ENCODE measurements at places on chromosomes 16 and 17. TPM values are rescaled to one million over a fixed set of nuclear protein-coding genes. Genes with fewer than 3 reads are reported as not detected.

- DNase-seq: no peak
These were observed 53.1 kb upstream of the BCO1 start for GRCh38 chr16:81185416-81185815.

GRCh38 chr16:57045694-57046381 lies 46.5 kb upstream of the CPNE2 start:
- DNase-seq: no peak

- no peak for DNase-seq
These were observed 550 bp downstream of the EIF4A3 start for GRCh38 chr17:80146121-80147034.

DNA sequence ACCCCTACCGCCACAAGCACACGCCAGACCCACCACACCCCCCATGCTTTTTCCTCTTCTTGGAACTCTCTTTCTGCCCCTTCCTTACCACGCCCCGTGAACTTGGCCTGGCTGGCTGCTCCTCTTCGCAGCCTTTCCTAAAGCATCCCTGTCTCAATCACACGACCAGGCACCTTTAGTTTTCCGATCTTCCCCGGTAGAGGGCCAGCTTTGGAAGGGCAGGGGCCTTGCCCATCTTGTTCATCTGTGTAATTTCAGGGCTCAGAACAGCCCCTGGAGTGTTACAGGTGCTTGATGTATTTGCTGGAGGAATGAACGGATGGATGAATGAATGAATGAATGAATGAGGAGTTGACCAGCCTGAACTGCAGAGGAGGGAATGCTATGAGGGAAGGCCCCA lies 3.7 kb downstream of the SPPL2C start:
- DNase-seq: no peak

- no peak for DNase-seq
These were observed 236.5 kb downstream of the C16orf95 start for GRCh38 chr16:87080571-87081167.

Gene ANKRD40CL
- not detected for total RNA-seq

Gene AXIN2
- 1.4 TPM for total RNA-seq

DNA sequence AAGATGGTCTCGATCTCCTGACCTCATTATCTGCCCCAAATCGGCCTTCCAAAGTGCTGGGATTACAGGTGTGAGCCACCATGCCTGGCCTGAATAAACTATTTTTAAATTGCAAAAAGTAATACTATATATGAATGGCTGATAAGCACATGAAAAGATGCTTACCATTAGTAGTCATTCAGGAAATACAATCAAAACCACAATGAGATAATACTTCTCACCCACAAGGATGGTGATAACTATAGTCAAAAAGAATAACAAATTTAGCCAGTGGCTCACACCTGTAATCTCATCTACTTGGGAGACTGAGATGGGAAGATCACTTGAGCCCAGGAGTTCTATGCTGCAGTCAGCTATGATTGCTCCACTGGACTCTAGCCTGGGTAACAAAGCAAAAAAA lies 2.4 kb upstream of the TACO1 start:
- DNase-seq: no peak

- no peak for DNase-seq
These were observed 10.5 kb downstream of the ELOB start for GRCh38 chr16:2766430-2767139.

Gene CCL3
- total RNA-seq: 1.3 TPM

Gene KRT39
- total RNA-seq: not detected

- no peak for DNase-seq
These were observed 13.8 kb downstream of the USP22 start for GRCh38 chr17:21029036-21029435.

Gene SEPTIN1
- total RNA-seq: not detected

Gene ALOX12B
- total RNA-seq: 0.35 TPM

DNA sequence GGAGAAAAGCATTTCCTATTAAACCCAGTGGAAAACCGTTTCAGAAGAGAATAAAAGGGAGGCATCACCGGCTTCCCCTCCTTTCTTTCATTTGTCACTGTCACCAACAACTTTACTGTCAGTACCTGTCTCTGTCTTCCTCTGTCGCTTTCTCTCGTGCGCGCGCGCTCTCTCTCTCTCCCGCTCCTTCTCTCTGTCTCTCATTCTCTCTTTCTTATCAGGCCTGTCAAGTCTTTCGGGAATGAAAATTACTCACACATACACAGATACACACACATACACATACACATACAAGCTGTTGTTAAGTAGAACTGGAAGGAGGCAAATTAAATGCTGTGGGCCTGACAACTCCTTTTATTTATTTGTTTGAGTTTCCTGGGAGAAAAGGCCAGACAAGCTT lies 17.6 kb downstream of the MYOCD start:
- no peak for DNase-seq

DNA sequence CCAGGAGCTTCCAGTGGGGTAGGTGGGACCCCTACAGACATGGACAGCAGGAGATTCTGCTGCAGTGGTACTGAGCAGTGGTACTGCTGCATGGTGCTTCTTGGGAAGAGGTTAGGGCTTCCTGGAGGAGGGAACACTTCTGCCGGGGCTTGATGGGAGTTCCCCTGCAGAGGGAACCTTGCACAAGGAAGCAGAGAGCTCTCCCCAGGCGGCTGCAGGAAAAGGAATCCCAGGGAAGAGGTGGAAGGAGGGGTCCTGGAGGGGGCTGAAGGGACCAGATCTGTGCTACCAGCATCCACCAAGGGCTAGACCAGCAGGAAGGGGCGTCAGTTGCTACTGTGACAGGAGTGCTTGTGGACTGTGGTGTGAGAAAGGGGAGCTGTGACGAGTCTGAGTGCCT lies 10.6 kb downstream of the RIPOR1 start:
- no peak for DNase-seq

Gene KRTAP16-1
- not detected for total RNA-seq

Gene KRTAP4-1
- not detected for total RNA-seq

- no peak for DNase-seq
These were observed 22.5 kb downstream of the RAB11FIP4 start for GRCh38 chr17:31413874-31414549.

- DNase-seq: no peak
These were observed 7.8 kb downstream of the TTYH2 start for GRCh38 chr17:74220946-74221818.

Gene TBC1D26
- total RNA-seq: not detected

DNA sequence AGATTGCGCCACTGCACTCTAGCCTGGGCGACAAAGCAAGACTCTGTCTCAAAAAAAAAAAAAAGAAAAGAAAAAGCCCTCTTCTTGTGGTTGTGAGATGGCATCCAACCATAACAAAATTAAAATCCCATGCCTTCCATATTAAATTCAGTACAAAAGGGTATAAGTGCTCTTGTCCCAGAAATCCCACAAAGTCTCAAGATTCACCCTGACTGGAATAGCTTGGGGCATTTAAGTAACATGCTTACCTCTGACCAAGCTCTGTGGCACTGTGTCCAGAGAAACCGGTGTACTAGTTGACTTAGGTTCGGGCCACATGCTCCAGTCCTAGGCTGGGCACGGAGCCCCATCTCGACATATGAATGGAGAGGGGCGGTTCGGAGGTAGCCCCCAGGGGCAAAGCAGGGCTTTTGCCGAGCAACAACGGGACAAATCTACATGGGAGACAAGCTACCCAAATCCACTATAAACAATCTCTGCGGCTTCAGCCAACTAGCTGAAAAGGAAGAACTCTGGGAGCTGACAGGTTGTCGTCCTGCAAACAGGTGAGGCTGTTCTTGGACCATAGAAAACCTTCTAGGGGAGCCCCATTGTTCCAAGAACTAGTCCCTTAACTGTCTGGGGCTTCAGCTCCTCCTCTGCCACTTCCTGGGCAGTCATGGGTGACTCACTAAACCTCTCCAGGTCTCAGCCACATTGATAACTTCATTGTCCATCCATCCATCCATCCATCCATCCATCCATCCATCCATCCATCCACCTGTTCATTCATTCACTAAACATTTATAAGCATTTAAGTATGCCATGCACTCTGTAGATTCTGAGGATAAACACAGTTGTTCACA lies 10.3 kb upstream of the IL4R start:
- no peak for DNase-seq

DNA sequence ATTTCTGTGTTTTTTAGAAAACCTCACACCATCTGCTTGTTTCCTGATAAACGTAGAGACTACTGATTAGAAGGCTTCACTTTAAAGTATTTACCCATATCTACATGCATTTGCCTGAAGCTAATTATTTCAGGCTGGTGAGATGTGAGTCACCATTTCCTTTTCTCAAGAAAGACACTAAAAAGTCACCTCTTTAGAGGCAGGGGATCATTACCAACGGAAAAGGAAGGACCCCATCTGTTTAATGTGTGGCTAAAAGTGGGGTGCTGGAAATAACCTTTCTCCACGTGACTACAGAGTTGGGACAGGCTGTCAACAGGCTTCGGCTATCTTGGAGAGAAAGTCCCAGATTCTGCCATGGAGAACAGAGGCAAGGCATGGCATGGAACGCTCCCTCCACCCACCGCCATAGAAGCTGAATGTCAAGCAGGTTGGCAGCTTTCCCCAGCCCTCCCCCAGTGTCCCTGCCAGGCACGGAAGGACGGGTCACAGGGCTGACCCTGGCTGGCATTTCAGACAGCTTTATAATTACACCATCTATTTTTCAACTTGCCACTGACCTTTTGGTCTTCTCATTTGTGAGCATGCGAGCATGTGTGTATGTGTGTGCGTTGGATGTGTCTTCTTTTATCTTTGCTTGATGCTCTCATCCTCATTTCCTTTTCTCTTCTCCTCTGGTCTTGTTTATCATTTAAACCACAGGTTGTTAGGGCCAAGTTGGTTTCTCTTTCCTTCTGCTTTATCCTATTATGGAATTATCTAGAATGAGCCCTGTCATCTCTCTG lies 157.0 kb downstream of the CPPED1 start:
- DNase-seq: no peak

DNA sequence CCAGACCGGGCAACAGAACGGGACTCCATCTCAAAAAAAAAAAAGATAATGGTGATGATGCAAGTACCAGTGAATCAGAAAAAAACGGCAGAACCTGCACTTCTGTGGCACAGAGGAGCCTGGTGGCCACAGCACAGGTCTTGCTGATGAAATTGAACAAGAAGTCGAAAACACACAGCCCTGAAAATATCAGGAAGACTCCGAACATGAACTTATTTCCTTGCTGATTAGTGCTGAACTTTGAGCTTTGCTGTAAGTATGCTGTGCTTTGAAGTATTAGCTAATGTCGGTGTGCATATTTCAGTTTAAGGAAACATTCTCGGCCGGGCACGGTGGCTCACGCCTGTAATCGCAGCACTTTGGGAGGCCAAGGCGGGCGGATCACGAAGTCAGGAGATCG lies 10.9 kb upstream of the MYO15B start:
- no peak for DNase-seq

- DNase-seq: no peak
These were observed 599.4 kb upstream of the CDH5 start for GRCh38 chr16:65767125-65767524.

- no peak for DNase-seq
These were observed 4.0 kb downstream of the SRCIN1 start for GRCh38 chr17:38601539-38602351.

- DNase-seq: no peak
These were observed 589 bp downstream of the XYLT2 start for GRCh38 chr17:50346313-50347116.

- DNase-seq: no peak
These were observed 154.5 kb downstream of the CBLN1 start for GRCh38 chr16:49127103-49127502.

- no peak for DNase-seq
These were observed 22.8 kb downstream of the RSPRY1 start for GRCh38 chr16:57208926-57209325.

Gene TBC1D3B
- total RNA-seq: not detected

Gene KRTAP9-2
- total RNA-seq: not detected

GRCh38 chr16:47865337-47865855 lies 290.4 kb downstream of the ABCC12 start:
- DNase-seq: no peak

GRCh38 chr17:4485676-4486646 lies 12.7 kb upstream of the SPNS2 start:
- no peak for DNase-seq

GRCh38 chr16:57859331-57859730 lies 57.0 kb upstream of the KIFC3 start:
- DNase-seq: no peak

Gene MLYCD
- total RNA-seq: 2.9 TPM

GRCh38 chr17:81902653-81903414 lies 796 bp downstream of the NPB start:
- DNase-seq: no peak

Gene CES3
- not detected for total RNA-seq

- no peak for DNase-seq
These were observed 30.5 kb upstream of the LGALS9 start for GRCh38 chr17:27600471-27600870.

- DNase-seq: no peak
These were observed 482.5 kb upstream of the CDH5 start for GRCh38 chr16:65884018-65884417.

- no peak for DNase-seq
These were observed 71.4 kb downstream of the ABR start for GRCh38 chr17:1108478-1108764.

Gene ST6GALNAC2
- total RNA-seq: 1.4 TPM

All from epithelial cell of proximal tubule (primary cell).